ENCODE measurements at places on chromosomes 4 and X.

DNA sequence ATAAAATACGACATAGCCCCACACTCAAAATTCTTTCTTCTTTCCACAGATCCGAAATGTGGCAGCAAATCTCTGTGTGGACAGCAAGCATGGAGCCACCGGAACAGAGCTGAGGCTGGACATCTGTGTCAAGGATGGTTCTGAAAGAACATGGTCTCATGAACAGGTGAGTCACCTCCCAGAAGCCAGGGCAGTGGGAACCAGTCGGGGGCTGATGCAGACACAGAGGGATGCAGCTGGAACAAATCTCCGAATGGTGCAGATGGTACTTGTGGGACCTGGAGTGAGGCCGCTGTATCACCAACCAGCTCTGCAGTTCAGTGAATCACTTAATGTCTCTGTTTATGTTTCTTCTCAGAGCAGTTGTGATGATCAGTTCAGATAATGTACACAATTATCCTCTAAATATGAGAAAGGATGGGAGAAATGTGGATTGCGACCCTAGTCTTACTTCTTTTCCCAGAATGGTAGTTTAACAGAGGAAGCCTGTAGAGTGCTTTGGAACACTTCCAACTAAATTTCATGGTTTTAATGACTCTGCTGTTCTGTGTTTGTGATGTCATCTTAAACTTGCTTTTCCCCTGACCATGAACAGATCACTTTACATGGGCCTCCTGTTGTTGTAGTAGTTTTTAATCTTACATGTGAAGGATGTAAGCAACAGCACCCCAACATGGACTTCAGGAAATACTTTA, 159.3 kb upstream of the GALNT7 start:
- no peak for DNase-seq

DNA sequence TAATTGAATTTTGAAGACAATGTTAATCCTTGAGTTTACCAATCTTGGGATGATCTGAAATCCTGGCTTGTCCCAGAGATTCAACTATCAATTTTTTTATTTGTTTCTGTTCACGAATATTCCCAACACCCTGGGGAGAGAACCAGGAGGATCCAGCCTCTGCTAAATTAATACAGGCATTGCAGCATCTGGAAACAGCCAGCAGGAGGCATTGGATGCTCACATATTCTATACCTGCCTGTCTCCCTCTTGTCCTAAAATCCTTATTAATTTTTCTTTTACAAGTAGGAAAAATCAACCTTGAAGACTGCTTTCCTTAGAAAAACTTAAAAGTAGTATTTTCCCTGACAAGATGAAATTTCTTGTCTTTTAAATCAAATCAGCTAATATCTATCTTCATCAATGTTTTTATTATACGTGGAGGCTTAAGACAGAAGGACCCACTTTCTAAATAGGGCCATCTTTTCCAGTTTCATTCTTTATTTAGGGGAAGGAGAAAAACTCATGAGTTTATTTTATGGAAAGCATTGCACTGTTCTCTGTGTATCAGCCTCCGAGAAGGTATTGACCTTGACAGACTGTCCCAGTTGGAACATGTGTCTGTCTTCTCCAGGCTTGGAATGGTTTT, 102.4 kb downstream of the CLNK start:
- peak; percentile 12 for DNase-seq

- no peak for DNase-seq
Observed at GRCh38 chrX:44012484-44013096, 39.4 kb upstream of the NDP start.

DNA sequence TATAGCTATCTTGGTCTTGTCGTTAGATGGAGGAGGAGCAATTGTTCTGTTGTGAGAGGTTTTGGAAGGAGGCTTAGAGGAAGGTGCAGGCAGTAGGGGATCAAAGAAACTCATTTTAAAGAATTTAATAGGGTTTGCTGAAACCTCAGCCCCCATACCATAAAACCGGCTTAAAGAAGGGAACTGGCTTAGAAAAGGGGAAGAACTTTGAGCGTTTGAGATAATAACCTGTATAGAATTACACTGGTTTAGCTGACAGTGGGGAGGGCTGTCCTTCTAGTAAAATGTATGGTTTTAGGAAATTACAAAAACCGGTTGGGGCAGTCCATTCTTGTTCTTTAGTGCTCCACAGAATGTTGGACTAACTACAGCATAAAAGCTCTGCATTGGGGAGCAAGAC, 128.1 kb downstream of the KDM6A start:
- DNase-seq, result no peak

DNA sequence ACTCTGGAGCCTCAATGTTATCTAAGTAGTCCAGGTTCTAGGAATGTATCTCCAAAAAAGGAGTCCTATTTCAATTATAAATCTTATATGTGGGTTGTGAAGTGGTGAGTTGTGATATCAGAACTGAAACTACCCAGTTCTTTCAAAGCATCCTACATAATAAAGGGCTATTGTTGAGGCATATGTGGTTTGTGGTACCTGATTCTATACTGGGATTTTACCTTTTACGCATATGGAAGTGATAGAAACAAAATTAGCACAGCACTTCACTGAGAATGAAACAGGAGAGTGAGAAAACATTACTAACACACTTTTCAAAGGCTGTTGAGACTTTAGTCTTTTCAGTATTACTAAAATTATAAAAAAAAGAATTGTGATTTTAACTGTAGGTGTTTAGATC, 417.7 kb upstream of the GALNT7 start:
- DNase-seq, result no peak

DNA sequence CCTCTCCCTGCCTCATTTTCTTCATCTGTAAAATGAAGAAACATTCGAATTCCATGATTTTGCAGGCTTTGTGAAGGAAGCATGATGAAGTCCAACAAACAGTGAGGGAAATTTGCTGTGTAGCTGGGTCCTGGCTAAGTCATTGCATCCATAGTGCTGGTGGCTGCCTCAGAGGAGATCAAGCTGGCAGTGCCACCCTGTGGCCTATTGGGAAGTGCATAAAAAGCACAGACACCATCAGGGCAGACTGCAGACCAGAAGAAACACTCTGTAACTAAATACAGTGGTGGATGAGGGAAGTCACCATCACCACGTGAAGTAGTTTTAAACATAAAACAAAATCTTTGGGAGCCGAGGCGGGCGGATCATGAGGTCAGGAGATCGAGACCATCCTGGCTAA, 40.7 kb upstream of the DDX3X start:
- no peak for DNase-seq

GRCh38 chrX:44947995-44948394, 75.0 kb downstream of the KDM6A start:
- no peak for DNase-seq

GRCh38 chr4:72566464-72566972, 2.5 kb downstream of the ADAMTS3 start:
- DNase-seq, result no peak

GRCh38 chr4:57462843-57463242, 352.7 kb upstream of the IGFBP7 start:
- peak; percentile 53 for DNase-seq

DNA sequence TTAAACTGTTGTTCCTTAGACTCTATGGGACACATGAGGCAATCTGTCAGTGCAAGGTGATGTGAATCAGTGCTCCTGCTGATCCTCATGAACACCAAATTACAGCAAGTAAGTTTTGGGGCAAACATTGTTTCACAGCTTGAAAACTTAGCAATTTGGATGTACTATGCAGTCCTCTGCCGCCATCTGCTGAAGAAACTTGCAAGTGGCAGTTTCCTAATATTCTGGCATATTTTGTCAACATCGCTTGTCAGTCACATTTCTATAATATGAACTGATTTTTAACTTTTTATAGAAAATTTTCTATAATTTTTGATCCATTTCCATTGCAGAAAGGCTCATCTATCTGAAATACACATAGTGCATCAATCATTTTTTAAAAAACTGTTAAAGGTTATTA, 56.3 kb downstream of the ZAR1 start:
- DNase-seq, result no peak

DNA sequence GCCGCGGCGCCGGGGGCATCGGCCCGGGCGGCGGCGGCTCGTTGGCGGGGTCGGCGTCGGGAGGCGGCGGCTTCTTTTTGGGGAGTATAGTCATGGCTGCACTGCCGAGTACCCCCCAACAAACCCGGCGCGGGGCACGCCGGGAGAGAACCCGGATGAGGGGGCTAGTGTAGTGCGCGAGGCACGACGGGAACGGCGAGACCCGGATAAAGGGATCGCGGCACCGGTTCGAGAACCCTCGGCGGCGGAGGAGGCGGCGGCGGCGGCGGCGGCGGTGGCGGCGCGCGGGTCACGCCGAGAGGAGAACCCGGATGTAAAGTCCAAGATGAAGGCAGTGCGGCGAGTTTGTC, at the start of gene OTUD5:
Gene OTUD5 (minus strand): TSS at position 131 of the 350 bp plus-strand sequence. CDS start 37 bp downstream, at position 94.
- DNase-seq, result peak; percentile 66

GRCh38 chrX:7219153-7219705, 71.3 kb upstream of the PUDP start:
- DNase-seq, result no peak

- DNase-seq, result no peak
Observed at GRCh38 chrX:67328476-67328875, 215.3 kb upstream of the AR start.

GRCh38 chr4:30653291-30653690, 66.9 kb upstream of the PCDH7 start:
- no peak for DNase-seq

DNA sequence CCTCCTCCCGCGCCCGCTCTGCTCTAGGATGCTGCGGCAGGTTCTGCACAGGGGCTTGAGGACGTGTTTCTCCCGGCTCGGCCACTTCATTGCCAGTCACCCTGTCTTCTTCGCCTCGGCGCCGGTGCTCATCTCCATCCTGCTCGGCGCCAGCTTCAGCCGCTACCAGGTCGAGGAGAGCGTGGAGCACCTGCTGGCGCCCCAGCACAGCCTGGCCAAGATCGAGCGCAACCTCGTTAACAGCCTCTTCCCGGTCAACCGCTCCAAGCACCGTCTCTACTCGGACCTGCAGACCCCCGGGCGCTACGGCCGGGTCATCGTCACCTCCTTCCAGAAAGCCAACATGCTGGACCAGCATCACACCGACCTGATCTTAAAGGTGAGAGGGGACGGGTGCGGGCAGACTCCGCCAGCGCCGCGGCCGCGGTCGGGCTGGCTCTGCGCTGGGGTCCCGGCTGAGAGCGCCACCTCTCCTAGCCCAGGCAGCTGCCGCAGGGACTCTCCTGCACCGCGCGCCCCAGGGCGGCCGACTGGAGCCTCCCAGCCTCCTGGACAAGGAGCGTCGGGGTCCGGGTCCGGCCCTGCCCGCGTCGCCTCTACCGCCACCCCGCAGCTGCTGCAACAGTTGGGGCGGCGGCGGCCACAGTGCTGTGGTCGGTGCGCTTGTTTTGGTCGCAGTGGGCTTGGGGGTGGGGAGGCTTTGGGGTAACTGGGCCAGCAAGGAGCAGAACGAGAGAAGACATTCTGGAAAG, at the start of gene PTCHD1:
Gene PTCHD1 (plus strand): TSS at position 2 of the 752 bp plus-strand sequence. CDS start 27 bp downstream, at position 29.
- DNase-seq, result peak; percentile 4

DNA sequence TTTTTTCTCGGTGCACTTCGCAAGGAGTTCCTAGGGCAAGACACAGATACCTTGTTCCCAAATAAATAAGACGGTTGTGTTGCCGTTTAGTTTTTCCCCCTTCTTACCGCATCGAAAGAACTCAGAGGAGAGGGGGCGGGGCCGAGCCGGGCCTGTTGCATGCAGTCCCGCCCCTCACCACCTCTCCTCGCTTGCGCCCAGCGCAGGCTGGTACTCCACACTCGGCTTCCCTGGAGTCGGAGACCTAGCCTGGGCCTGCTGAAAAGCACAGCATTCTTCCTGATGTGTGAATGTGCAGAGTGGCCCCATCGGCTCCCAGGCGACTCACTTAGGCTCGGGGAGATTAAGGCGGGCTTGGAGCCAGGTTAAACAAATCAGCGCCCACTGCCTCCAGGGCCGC, 26.1 kb upstream of the VMA21 start:
- no peak for DNase-seq

DNA sequence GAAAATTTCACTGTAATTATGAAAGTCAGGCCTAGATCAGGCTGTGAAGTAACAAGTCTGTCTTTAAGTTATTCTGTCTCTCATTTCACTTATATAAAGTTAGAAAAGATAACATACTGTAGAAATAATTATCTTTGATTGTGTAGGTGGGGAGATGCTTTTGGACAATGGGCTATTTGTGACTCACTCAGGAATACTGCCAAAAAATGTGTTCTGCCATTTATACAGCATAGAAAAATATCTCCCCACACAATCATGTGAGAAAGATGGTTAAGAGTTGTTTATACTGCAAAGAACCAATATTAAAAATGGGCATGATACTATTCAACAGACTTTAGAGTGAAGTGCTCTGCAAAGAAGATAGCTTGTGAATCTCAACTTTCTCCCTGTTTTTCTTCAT, 95.0 kb upstream of the GABRA2 start:
- DNase-seq, result no peak

GRCh38 chr4:139853309-139853708, 187.7 kb downstream of the MGST2 start:
- no peak for DNase-seq

DNA sequence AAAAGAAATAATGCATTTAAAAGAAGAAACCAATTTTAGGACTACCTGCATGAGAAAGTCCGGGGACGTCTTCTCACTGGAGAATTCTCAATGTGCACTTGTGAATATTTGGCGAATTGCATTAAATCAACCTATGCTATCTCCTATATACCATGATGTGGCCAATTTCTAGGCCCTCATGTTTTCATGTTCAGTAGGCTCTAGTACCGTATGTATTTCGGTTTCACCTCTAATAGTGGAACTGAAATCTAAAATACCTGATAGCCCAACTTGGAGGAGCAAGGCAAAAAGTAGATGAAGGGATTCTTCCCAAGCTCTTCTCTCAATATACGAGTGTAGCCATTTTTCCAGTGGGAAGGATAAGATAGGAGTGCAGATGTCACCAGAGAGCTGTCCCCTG, 11.4 kb upstream of the FGF2 start:
- DNase-seq, result no peak

DNA sequence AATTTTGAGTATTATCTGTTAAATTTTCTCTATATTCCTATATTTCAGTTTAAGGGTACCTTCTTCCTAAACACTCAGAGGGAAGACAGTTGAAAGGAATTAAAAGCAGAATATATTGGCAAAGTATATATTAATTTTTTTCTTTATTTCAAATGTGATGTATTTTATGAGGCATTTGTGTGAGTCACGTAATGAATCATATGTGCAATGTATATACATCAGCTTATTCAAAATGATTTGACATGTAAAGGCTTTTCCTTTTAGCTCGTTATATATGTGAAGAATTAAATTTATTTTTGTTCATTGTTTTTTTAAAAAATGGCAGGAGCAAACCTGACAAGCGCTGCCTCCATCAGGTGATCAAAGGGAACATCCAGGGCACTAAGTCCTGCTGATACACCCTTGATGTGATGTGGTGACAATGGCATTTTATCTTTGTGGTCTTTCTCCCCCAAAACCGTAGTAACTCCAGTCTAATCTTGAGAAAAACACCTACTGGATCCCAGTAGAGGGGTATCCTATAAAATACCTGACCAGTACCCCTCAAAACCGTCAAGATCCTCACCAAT, 8.9 kb downstream of the WWC2 start:
- DNase-seq, result no peak

Data from NCI-H1092 (cell line).